AG04450 (cell line): ENCODE measurements at places on chromosomes 3 and 15.
A peak's percentile ranks its signal among the peaks of the same experiment; 100 is the strongest.

DNA sequence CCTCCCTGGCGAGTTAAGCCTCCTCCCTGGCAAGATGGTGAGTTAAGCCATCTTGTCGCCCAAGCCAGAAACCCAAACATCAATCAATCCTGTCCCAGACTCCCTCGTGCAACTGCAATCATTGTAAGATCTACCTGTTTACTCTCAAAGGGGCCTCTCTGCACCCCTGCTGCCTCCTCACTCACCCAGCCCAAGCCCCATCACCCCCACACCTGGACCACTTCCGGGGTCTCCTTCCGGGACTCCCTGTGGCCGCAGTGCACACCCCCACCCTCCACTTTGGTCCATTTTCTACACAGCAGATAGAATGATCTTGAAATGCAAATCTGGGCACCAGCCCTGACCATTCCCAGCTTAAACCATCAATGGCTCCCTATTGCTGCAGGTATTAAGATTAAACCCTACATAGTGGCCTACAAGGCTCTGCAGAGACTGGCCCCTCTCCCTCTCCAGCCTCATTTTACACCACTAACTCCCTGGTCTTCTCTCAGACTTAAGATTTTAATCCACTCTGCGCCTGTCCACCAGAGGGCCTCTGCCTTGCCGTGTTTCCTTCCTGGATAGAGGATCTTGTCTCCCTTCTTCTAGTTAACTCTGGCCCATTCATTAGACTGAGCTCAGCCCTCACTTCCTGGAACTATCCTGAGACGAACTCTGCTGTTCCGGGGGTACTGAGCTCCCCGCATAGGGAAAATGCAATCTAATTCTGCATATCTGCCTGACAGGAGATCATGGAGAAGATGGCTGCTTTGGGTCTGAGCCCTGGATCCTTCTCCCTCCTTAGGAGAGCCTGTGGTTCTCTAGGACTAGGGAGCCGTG lies 41.9 kb upstream of the SLC6A1 start:
- peak; percentile 7 for DNase-seq

GRCh38 chr3:123712077-123712860 lies 127.4 kb upstream of the HACD2 start:
- DNase-seq: no peak

DNA sequence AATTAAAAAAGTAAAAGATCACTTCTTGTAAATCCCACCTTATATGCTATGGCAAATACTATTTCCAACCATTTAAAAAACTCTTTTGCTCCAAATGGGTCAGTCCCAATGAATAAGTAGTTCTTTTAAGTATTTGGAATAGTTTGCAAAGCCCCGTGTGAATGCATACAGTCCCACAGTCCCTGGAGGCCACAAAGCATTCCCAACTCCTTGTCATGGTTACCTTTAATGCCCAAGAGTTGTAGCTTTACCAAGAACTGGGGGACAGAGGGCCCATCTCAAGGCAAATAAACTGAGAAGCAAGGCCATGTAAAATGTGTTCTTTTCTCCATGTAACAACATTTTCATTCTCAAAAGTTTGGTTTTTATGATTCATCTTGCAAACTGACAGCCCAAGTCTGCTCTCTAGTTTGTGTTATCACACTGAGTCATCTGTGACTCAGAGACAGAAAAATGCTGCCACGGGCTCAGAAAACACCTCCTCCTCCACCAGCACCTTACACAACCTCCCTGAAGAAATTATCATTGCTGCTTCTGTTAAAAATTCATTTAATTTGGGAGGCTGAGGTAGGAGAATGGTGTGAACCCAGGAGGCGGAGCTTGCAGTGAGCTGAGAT lies 336.2 kb downstream of the ERC2 start:
- DNase-seq: peak; percentile 74

- no peak for DNase-seq
Measured at GRCh38 chr15:58924327-58924726, 9.2 kb downstream of the SLTM start.

GRCh38 chr15:99117563-99118257 lies 12.8 kb downstream of the SYNM start:
- no peak for DNase-seq

- no peak for DNase-seq
Measured at GRCh38 chr3:128068156-128068620, 16.0 kb downstream of the SEC61A1 start.

GRCh38 chr3:133259767-133260166 lies 140.1 kb upstream of the BFSP2 start:
- no peak for DNase-seq

DNA sequence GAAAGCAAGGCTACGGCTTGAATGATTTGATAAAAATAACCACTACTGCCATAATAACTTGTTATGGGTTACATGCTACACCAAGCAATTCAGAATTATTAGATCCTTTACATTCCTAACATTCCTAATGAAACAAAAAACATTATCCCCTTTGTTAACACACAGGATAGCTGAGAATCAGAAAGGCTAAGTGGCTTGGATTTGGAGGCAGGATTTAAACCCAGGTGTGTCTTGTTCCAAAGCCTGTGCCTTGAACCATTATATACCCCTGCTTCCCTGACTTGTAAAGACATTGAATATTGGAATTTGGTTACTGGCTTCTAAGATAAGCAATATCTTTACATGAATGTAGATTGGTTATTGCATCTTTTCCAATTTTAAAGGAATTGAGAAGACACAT lies 417.1 kb upstream of the GOLIM4 start:
- DNase-seq: no peak

- no peak for DNase-seq
Measured at GRCh38 chr15:29968099-29968894, 114.5 kb upstream of the GOLGA8J start.

DNA sequence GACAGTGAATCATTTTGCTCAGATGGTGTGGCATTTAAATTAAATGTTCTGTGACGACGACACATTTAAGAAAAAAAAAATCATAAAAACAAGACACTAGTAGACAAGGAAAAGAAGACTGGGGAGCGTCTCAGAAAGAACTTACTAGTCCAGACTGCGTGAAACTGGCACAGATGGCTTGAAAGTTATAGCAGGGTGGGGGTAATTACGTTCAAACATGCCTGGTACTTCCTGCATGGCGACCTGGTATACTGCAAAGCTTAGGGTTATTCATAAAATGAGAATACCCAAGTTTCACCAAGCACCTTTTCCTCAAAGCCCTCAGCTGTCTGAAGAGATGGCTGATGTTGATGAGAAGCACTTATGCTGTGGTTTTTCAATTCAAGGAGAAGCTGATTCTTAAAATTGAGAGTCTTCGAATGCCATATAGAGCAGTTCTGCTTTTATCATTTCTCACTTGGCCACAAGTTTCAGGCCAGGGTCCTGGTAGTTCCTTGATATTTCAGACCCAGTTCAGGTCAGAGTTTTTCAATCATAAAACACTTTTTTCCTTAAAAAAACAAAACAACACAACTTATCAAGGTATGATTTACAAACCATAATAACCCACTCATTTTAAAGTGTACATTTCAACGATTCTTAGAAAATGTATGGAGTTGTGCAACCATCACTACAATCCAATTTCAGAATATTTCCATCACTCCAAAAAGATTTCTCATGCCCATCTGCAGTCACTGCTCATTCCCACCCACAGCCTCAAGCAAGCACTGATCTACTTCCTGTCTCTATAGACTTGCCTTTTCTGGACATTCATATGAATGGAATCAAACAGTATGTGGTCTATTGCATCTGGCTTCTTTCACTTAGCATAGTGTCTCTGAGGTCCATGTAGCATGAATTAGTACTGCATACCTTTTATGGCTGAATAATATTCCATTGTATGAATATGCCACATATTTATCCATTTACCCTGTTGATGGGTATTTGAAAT lies 24.7 kb downstream of the PCOLCE2 start:
- DNase-seq: no peak

- no peak for DNase-seq
Measured at GRCh38 chr3:152549263-152549662, 280.5 kb downstream of the MBNL1 start.

- no peak for DNase-seq
Measured at GRCh38 chr15:82530606-82531379, 9.5 kb downstream of the RPS17 start.

DNA sequence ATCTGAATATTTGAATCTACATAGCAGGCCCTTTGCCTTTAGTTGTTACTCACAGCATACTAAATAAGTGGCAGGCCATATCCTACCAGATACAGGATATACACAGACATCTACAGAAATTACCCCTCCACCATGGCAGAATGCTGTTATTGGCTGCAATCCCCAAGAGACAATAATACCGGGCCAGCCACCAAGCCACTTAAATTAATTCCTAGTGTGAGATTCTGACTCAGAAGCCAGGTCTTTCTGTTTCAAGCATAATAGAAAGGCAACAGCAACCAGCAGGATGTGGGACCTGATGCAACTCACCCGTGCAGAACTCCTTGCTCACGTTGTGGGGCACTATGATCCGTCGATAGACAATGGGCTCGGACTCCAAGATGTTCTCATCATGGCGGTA lies 39.8 kb downstream of the CLK3 start:
- DNase-seq: no peak

DNA sequence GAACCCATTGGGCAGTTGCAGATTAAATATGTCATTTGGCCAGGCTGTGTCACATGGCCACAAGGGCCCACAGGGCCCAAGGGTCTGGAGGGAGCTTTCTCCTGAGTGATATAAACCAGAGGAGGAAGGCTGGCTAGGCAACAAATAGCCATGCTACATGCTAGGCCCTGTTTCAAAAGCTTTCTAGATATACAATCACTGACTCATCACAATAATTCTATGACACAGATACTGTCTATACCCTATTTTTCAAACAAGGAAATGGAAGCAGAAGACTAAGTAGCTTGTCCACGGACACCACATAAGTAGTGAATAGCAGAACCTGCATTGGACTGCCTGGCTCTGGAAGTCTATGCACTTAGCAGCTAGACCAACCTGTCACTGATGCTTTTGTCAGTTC lies 625.4 kb downstream of the NTRK3 start:
- DNase-seq: no peak

DNA sequence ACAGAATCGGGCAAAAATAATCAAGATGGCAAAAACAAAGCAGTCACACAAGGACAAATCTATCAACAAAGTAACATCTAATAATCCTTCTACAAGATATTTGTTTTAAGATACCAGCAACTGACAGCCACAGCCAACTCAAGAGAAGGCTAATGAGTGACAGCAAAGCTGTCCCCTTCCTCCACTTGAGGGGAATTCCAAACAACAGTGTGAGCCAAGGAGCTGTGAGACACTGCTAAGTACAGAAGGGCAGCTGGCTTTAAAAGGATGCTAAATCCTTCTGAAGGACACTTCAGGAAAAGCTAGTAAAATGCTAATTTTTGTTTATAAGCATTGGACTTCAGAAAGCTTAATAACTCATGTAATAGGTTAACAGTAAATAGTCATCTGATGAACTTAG lies 120.3 kb upstream of the GOLGA8J start:
- no peak for DNase-seq

GRCh38 chr3:100005665-100006393 lies 108.5 kb downstream of the FILIP1L start:
- no peak for DNase-seq

DNA sequence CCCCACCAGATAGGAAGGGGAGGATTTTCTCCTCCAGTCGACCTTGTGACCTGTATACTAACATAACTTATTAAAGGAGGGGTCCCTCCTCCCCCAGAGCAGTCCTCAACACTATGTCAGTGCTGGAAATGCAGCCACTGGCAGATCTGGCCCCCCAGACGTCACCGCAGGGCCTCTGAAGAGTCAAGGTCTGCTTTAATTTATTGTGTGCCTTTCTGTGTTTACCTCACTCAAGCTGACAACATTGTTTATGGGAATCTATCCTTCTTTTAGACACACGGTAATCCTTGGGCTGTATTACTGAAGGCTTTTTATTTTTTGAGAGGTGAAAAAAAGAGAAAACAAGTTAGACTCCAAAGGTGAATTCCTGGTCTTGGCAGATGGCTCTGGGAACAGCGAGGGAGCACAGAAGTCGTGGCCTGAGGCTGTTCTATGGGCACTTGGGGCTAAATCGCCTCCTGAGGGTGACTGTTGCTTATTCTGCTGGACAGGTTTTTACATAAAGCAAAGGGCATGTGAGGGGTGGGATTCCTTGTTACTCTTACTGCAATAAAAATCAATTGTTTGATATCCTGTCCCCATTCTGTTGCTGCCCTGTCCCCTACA lies 13.5 kb upstream of the NR2C2 start:
- no peak for DNase-seq

- no peak for DNase-seq
Measured at GRCh38 chr3:151426341-151426657, 34.6 kb downstream of the IGSF10 start.

GRCh38 chr15:77627067-77627466 lies 5.6 kb downstream of the LINGO1 start:
- DNase-seq: no peak
